Choroid plexus epithelial cell (primary cell): ENCODE measurements at places on chromosomes 11 and 22.

DNA sequence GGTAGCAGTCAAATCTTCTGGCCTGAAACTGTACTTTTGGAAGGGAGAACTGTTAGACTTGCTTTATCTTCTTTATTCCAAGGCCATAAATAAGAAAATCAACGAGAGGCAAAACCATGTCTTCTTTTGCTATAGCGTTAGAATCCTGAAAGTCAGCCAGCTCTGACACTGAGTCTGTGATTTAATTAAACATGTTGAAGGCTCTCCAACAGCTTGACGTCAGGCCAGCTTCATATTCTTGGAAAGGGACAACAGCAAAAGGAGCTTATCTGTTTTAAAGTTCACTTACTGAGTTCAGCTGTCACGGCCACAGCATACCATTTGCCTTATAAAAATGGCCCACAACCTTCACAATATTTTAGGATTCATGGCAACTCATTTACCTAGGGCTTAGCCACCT is 131.0 kb upstream of the LDLRAD3 start:
- DNase-seq, result no peak

GRCh38 chr11:28520291-28520690 is 412.1 kb downstream of the METTL15 start:
- no peak for DNase-seq

GRCh38 chr11:95434489-95435057 is 203.6 kb upstream of the SESN3 start:
- no peak for DNase-seq

DNA sequence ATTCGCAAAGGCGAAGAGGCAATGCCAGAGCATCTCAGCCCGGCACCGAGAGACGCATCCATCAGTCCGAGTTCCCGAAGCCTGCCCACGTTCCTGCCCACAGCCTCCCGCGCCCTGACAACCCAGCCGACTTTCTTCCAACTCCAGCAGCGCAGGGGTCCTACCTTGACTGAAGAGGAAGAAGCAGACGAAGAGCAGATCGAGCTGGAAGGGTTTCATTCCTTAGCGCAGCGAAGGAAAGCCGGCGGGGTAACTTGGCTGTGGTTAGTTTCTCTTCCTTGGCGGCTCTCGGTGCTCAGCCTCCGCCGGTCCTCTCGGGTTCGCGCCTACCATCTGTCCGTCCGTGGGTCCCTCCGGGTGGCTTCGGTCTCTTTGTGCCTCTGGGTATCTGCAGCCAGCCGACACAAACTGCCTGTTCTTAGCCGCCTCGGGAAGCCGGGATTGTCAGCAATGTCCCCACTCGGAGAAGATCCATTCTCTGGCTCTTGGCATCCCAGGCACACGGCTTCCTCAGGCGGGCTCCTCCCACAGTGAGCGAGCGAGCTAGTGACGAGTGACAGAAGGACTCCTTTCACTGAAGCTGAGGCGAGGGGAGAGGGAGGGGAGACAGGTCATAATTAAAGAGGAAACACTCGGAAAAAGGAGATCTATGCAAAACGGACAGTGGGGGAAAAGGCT is at the start of gene KIRREL3:
Gene KIRREL3, minus strand, starts transcription at position 480 of the 678 bp plus-strand sequence.
- no peak for DNase-seq

DNA sequence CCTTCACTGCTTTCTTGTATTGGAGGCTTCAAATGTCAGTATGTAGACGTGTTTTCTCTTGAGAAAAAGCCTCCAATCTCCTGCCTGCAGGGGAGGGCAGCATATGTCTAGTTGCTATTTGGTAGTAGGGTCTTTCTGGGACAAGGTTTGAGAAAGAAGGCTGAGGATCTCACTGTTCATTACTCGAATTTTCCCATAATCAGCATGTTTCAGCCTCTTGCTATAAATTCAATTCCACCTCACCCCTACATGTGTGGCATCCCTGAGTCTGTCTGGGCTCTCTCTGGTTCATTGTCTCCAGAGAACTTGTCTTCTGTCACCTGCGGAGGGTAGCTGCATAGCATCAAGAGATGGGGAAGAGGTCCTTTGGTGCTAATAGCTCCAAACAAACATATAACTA is 19.5 kb upstream of the CCDC83 start:
- no peak for DNase-seq

- DNase-seq, result peak; percentile 49
Measured at GRCh38 chr11:35605706-35606105, 12.6 kb upstream of the FJX1 start.

GRCh38 chr22:28015676-28016601 is 96.9 kb upstream of the PITPNB start:
- no peak for DNase-seq

DNA sequence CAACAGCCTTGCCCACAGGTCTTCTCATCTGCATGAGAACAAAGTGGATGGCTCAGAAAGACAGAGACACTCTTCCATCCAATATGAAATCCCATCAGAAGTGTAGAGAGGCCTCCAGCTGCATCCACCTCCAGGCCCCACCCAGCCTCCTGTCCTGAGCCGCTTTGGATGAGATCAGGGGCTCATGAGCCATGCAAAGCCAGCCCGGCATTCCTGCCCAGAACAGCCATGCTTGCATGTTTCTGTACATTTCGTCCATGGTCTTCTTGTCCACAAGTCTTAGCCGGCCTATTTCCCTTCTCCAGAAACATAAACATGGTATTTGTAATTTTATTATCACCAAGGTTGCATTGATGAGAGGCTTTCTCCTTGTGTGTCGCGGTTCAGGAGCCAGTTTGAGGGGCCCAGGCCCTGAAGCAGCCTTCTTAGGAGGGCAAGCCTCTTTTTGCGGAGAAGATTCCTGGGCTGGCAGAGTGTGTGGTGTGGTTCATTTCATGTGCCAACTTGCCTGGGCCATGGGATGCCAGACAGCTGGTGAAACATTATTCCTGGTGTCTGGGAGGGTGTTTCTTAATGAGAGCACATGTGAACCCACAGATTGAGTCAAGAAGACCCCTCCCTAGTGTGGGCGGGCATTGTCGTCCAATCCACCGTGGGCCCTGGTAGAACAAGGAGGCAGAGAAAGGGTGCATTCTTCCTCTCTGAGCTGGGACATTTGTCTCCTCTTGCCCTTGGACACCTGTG is 928.9 kb downstream of the TBC1D22A start:
- no peak for DNase-seq

- DNase-seq, result peak; percentile 61
Measured at GRCh38 chr11:78414321-78415051, 3.1 kb downstream of the GAB2 start.

DNA sequence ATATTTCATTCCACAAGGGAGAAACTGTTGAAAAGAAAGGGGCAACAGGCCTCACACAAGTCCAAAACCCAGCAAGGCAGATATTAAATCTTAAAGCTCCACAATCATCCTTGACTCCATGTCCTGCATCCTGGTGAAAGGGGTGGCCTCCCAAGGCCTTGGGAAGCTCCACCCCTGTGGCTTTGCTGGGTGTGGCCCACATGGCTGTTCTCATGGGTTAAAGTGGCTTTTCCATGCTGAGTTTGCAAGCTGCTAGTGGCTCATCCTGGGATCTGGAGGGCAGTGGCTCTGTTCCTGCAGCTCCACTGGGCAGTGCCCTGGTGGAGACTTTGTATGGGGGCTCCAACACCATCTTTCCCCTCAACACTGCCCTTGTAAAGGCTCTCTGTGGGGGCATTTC is 106.4 kb downstream of the CTNND1 start:
- DNase-seq, result no peak

- DNase-seq, result peak; percentile 58
Measured at GRCh38 chr11:57763568-57763967, 2.0 kb downstream of the CTNND1 start.

DNA sequence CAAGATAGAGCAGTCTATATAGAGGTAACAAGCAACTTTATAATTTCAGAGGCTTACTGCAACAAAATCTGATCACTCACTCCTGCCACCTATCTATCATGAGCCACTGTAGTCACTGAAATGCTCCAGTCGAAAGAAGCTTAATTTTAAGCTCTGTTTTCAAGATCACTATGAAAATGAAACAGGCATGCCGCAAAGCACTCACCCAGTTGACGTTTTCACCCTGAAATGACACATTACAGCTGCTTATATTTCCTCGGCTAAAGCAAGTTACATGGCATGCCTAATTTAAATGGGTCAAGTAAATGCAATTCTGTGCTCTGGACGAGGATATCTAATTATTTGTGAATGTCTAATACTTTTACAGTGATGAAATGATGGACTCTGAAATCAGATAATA is 616.3 kb downstream of the FAM181B start:
- DNase-seq, result no peak

- peak; percentile 51 for DNase-seq
Measured at GRCh38 chr11:61684870-61685616, 4.9 kb downstream of the DAGLA start.
